Pulmonary artery endothelial cell (primary cell): ENCODE measurements at places on chromosomes 3 and 15.

GRCh38 chr3:62131620-62132019, 241.7 kb downstream of the FEZF2 start:
- DNase-seq: no peak

DNA sequence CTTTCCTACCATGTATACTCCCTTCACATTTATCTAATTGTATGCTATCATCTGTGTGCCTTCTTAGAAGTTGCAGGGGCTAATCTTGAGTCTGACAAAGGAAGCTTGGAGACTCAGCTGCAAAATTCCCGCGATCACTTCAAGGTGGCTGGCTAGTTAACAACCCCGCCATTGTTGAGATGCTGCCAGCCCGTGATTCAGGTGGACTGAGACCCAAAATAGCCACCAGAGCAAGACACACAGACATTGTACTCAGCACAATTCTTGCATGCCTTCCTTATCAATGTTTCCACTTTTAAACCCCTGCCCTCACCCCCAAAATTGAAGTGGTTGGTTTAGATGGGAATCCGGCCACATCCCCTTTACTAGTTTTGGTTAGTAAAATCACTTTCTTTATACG, 225.8 kb upstream of the ZNF717 start:
- DNase-seq: no peak

- DNase-seq: no peak
Observed at GRCh38 chr3:64270142-64270865, 45.0 kb upstream of the PRICKLE2 start.

- DNase-seq: no peak
Observed at GRCh38 chr15:89448825-89449224, 47.6 kb downstream of the RHCG start.

- no peak for DNase-seq
Observed at GRCh38 chr3:36944641-36945270, at the start of gene TRANK1. TRANK1 (minus strand) TSS chr3:36945054; CDS start chr3:36944809, 245 bp downstream.

DNA sequence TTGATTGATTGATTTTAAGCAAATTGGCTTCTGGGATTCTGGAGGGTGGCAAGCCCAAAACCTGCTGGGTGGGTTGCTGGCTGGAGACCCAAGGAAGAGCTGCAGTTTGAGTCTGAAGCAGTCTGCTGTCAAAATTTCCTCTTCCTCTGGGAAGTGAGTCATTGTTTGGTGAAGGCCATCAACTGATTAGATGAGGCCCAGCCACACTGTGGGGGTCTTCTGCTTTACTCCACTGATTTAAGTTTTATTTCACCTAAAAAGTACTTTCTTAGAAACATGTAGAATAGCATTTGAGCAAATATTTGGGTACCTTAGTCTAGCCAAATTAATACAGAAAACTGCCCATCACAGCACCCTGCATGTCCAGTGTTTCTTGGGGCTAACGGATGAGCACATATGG, 33.8 kb downstream of the FAH start:
- no peak for DNase-seq

DNA sequence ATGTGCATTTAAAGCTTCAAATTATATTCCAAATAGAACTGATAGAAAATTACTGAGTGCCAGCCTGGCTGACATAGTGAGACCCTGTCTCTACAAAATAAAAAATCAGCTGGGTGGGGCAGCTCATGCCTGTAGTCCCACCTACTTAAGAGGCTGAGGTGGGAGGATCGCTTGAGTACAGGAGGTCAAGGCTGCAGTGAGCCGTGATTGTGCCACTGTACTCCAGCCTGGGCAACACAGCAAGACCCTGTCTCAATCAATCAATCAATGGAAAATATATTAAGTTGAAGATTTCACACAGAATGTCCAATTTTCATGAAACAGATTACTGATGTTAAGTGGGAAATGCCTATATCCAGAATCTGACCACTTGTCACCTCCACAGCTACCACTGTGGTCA, 4.1 kb downstream of the MON1A start:
- DNase-seq: no peak

DNA sequence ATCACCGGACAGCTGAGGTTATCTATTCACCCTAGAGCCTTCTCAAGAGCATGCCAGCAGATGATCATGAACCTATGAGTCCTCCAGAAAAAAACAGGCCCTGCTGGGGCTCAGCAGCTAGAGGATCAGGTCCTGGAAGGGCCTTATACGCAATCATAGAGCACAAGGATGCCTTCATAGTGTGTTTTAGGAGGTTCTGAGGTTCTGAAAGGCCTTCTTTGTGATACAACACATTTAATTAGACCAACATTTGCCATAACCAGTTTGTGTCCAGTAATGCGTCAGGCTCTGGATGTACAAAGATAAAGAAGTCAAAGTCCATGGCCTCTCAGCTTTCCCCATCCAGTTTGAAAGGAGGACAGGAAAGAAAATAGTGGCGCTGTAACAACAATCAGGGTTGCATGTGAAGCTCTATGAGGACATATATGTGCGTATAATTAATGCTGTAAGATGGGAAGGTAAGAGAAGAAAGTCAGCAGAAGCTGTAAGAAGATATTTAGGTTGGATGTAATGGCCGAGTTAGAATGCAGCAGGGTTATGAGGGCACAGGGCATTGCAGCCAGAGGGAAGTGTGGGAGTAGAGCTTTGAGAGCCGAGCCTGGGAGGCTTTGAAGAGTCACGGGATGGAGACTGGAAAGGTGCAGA, 302.6 kb upstream of the TBL1XR1 start:
- DNase-seq: no peak

DNA sequence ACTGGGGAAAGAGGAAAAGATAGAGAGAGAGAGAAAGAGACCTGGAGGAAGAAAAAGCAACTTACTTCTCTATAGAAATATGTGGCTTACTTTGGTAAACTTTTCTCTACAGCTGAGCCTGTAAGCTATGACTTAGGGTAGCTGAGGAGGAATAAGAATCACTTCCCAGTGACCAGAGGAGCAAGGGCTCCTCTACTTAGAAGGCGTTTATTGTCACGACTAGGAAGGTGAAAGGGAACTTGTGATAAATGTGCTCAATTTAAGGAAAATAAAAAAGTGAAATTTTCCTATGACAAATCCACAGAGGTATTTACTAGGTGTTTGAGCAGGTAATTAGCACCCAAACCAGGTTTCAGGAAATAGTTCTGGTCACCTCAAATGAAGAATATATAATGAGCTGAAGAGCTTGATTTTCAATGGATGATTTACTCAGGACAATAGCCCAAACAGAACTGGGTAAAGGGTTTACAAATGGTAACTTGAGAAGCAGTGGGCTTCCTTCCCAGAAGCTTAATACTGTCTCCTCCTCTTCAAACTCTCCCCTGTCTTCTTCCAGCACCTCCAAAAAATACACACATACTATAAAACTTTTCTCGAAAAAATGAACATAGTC, 46.1 kb downstream of the SOX2 start:
- no peak for DNase-seq

GRCh38 chr15:38696109-38696727, 131.6 kb upstream of the RASGRP1 start:
- DNase-seq: no peak

GRCh38 chr15:40379853-40380252, 2.7 kb upstream of the KNSTRN start:
- peak; percentile 76 for DNase-seq
